ENCODE measurements at places on chromosomes 5 and 9. TPM values are rescaled to one million over a fixed set of nuclear protein-coding genes. Genes with fewer than 3 reads are reported as not detected.

- peak; percentile 2 for DNase-seq
Observed at GRCh38 chr5:140868721-140869554, at the start of gene PCDHA11. Gene PCDHA11 (plus strand): TSS chr5:140868957. CDS start chr5:140869104, 147 bp downstream.

- DNase-seq: no peak
Observed at GRCh38 chr5:138979684-138980280, 104.6 kb upstream of the LRRTM2 start.

DNA sequence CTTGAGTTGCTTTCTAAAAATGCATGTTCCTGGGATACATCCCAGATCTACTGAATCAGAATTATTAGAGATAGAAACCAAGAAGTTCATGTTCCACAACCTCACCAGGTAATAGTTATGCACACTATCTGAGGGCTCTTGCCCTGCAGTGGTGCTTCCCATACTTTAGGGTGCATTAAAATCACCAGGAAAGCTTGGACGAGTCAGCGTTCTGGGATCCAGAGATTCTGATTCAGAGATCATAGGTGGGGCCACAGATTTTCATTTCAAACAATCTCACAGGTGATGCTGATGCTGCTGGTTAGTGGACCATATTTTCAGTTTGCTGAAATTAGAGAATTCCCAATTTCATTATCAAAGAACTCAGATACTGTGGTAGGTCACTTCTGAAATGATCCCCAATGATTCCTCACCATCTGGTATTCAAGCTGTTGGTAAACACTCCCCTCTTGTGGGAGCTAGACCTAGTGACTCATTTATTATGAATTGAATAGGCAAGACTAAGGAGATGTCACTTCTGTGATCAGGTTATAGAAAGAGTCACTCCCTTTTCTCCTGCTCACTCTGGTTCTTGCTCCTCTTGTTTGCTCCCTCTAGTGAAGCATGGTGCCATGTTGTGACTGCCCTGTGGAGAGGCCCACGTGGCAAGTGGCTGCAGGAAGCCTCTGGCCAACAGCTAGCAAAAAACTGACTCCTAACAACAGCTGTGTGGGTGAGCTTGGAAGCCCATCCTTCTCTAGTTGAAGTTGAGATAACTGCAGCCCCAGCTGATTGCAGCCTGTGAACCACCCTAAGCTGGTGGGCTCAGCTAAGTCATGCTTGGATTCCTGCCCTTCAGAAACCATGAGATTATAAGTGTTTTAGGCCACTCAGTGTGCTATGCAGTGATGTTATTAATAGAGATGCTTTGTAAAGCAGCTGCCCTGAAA lies 59.8 kb downstream of the SH3TC2 start:
- DNase-seq: peak; percentile 84

GRCh38 chr5:107666051-107666655 lies 4.6 kb downstream of the EFNA5 start:
- no peak for DNase-seq

DNA sequence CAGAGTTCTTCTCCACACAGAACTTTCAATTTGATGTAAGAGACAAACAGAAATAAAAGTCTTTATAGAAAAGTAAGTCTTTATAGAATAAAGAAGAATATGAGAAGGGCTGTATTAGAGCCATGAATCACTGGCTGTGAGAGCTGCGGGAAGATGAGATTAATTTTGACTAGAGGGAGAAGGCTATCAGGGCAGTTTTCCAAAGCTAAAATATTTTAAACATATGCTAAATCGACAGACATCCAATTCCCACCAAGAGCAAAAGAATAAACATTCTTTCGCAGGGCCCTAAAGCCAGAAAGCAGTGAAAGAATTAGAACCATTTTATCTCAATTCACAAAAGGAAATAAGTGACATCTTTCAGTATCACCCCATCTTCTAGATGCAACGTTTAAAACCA lies 208.3 kb upstream of the MAP3K1 start:
- DNase-seq: no peak

DNA sequence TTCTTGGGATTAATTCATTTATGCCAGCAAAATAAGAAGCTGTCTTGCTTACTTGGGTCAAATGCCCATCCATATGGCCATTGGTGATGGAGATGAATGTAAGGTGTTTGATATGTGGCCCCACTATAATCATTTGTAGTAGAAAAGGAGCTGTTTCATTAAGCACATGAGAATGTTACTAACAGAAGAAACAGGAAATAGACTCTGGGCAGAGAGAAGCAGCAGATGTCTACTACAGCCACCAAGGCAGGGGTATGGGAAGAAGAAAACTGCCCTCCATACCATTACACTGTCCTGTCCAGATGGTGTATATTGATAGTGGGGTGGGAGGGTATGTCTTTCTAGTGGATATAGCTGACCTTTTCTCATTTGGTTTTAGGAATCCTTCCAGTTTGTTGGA lies 386.6 kb upstream of the CLINT1 start:
- no peak for DNase-seq

GRCh38 chr5:54528633-54529209 lies 11.2 kb downstream of the SNX18 start:
- DNase-seq: no peak

GRCh38 chr9:83978992-83979811 lies 813 bp downstream of the HNRNPK start:
- DNase-seq: peak; percentile 79

DNA sequence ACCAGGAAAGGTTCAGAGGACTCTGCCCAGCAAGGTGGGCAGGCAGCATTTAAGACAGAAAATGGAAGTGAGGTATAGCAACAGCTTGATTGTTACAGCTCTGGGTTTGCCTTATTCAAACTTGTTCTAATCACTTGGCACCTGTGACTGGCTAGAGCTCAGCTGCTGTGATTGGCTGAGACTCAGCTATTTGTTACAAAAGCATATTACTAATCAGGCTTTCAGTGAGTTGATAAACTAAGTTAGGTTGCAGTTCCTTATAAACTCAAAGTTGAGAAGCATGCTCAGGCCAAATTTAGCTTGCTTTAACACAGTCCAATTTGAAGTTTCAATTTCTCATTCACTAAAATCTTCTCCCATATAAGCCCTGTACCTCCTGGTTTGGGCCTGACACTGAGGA lies 56.3 kb downstream of the GDA start:
- DNase-seq: no peak

GRCh38 chr5:132822650-132823480 lies 7.6 kb downstream of the SHROOM1 start:
- no peak for DNase-seq

Gene BTNL9
- total RNA-seq: not detected

Gene TPRN
- total RNA-seq: 10.7 TPM

Data from LHCN-M2 (cell line).